NCI-H526 treated with DMSO at 0.1 percent for 48 hours (cell line): ENCODE measurements at places on chromosomes 11 and 22.

- no peak for DNase-seq
Observed at GRCh38 chr11:34806875-34807274, 109.3 kb downstream of the APIP start.

GRCh38 chr22:29716814-29717545, 2.8 kb upstream of the CABP7 start:
- DNase-seq: no peak

DNA sequence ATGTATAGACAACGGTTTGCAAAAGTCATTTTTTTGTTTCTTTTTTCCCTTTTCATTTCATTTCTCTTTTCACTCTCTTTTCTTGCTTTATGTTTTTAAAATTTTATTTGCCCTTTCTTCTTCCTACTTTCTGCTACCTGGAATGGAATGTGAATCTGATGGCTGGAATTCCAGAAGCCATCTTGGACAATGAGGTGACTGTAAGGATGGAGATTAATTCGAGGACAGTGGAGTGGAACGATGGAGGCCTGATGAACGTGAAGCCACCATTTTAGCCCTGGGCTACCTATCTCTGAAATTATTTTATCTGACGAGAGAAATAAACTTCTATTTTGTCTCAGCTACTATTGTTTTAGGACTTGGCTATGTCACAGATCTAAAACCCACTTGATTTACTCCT, 2.8 kb upstream of the POLA2 start:
- no peak for DNase-seq

- no peak for DNase-seq
Observed at GRCh38 chr11:109998921-109999320, 94.3 kb upstream of the ZC3H12C start.

GRCh38 chr11:123351375-123351774, 78.7 kb upstream of the GRAMD1B start:
- no peak for DNase-seq

DNA sequence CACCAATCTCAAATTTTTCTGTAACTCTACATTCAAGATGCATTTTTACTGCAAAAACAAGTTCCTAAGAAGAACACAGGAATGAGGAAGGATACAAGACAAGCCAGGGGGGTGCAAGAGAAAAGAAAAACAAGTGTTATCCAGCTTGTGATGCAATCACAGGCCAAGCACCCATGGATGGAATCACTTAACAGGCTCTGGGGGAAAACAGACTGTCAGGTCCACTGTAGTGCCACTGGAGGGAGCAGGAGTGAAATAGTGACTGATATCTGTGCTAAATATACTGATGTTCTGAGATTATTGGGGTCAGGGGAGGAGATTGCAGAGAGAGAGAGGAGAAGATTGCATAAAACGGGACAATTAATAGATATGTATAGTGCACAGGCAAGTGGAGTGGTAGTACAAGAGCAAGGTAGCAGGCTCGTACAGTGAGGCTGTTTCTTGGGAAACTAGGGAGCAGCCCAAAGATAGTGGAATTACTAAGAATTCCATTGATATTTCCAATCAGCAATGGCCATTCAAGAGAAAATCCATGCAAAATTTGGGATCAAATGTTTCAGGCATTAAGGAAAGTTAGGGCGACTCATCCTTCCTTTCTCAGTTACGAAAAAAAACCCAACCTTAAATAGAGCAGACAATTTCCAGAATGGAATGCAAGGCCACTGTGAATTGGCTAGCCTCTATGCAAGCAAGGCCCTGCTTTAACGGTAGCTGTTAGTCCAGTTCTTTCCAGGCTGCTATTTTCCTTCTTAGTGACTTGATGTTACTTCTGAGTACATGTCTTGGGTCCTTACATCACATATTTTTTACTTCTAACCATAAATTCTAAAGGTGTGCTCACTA, 52.2 kb upstream of the CEP126 start:
- no peak for DNase-seq

- DNase-seq: no peak
Observed at GRCh38 chr22:24424001-24424900, 3.1 kb upstream of the ADORA2A start.

GRCh38 chr11:69075421-69076128, 26.8 kb downstream of the TPCN2 start:
- DNase-seq: no peak

DNA sequence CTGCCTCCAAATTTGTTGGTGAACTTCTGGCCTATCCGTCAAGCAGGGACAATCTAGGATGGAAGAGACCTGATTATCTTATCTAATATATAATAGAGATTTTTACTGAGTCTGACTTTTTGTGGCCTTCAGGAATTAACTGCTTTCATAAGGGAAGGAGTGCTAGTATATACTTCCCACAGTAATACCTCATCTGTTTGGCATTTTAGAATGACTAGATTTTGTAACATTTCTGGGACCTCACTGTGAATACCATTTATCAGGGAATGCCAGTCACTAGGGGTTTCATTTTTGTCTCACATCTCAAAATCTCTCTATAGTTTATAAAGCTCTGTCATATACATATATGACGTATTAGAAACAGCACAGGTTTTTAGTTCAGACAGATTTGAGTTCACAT, 114.3 kb downstream of the INSC start:
- no peak for DNase-seq

- DNase-seq: no peak
Observed at GRCh38 chr22:36332623-36333332, 55.0 kb downstream of the MYH9 start.

GRCh38 chr11:19441752-19442553, 201.2 kb upstream of the E2F8 start:
- DNase-seq: no peak

- no peak for DNase-seq
Observed at GRCh38 chr11:73152086-73152853, 10.2 kb upstream of the FCHSD2 start.

- DNase-seq: no peak
Observed at GRCh38 chr22:36578619-36579018, 49.7 kb upstream of the EIF3D start.

DNA sequence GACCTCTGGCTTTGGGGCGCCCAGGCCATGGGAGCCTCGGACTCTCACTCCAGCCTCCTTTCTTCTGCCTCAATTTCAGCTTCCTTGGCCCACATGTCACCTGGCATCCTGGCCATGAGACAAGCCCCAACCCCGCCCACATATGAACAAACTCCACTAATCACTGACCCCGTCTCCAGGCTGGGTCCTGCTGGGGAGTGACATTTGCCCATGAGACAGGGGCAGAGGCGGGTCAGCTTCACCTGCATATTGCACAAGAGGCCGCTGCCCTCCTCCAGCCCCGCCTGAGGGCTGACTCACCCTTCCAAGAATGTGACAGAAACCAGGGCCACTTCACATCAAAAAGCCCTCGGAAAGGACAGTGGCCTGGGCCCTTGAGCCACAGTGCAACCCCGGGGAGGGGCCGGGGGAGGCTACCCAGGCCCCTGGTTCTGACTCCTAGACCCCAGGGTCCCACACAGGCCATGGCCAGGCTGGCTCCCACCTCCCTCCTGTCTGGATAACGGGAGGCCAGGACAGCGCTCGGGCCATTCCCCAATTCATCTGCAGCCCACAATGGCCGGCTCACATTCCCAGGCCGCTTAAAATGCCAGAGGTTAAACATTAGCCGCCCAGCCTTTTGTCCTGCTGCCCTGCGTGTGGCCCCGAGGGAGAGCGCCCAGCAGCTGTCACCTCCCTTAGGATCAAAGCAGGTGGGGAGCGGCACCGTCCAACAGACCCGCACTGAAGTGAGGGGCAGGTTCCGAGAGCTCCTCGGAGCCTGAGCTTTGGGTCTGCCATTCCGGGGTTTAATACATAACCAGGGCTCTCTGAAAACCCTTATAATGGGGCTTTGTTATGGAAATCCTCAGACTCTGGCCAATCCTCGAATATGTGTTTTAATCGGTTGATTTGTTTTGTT, 42.3 kb downstream of the TRMU start:
- DNase-seq: no peak
